ENCODE measurements at places on chromosomes 3 and 15.

GRCh38 chr3:168618827-168619470 is 523.2 kb upstream of the GOLIM4 start:
- no peak for DNase-seq

GRCh38 chr3:43023066-43023465 is 44.0 kb downstream of the GASK1A start:
- DNase-seq, result no peak

- DNase-seq, result no peak
Observed at GRCh38 chr3:152277198-152277597, 8.5 kb downstream of the MBNL1 start.

- no peak for DNase-seq
Observed at GRCh38 chr15:47937834-47938233, 183.0 kb upstream of the SLC24A5 start.

DNA sequence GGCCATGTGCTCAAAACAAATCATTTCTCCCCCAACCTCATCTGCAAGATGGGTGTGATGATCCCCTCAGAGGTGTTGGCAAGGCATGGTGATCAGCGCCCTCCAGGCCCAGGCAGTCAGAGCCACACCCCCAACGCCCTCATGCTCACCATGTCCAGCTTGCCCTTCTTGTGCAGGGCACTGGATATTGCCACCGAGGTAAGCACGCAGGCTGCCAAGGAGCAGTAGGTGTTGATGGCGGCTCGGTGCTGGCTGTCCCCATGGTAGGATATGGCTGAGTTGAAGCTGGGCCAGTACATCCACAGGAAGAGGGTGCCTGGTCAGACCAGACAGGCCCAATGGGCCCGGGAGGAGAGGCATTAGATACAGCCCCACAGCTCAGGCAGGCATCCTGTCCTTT is 17.2 kb downstream of the RHCG start:
- no peak for DNase-seq

DNA sequence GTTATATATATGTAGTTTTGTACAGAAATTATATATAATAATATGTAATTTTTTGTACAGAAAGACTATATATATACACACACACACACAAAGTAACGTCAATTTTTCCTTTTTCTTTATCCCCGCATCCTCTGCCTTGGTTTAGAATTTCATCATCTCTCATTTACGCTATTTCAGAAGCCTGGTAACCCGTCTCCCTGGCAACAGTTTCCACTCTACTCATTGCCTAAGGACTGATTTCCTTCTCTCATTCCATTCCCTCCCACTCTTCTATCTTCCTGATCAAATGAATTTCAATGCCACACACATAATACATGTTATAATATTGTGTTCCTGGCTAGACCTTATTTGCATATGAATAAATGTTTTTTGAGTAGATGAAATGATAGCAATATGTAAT is 47.8 kb upstream of the NDN start:
- no peak for DNase-seq

DNA sequence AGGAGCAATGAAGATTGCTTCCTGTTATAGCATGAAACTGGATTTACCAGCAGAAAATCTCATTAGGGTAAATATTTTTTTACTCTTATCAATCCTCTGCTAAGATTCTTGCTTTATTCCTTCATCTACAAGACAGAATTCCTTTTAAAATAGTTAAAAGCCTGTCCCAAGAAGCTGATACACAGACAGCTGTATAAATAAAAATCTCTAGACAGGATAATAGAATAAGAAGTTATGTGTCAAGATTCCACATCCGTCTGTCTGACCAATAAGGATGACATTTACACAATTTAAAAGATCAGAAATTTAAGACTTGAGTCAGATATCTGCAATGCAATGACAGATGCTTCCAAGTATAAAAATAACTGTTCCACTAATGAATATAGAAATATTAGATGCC is 57.6 kb downstream of the SSR3 start:
- DNase-seq, result no peak

DNA sequence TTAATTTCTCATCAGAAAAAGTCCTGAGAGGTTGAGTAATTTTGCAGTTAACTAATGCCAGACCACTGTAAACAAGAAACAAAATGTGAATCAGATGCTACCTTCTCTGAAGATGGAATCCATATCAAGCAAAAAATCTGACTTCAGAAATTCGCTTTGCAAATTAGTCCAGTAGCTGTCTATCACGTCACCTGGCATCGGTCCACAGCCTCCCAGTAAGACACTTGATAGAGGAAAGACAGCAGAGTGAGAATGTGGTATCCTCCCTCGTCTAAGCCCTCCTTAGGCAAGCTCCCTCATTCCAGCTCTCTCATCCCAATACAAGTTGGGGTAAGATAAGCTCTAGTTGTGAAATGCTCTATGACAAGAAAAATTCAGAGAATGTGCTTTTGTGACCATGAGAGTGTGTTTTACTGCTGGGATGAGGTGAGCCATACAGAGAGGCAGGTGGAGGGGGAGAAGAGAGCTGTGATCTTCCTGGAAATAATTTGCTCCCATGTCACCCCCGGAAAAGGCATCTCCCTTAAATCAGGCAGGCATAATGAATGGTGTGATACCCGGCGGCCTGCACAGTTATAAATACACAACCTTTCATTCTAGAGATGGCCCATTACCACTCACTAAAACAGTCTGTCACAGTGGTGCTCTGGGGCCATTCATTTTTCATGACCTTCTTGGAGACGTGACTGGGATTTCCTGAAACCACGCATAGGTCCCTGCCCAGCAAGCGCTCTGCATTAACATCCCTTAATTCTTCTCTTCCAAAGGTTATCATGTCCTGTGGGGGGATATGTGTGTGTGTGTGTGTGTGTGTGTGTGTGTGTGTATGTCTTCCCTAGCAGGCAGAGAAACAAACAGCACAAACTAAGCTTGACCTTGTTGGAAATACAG is 602.0 kb upstream of the KCNMB2 start:
- peak; percentile 41 for DNase-seq

DNA sequence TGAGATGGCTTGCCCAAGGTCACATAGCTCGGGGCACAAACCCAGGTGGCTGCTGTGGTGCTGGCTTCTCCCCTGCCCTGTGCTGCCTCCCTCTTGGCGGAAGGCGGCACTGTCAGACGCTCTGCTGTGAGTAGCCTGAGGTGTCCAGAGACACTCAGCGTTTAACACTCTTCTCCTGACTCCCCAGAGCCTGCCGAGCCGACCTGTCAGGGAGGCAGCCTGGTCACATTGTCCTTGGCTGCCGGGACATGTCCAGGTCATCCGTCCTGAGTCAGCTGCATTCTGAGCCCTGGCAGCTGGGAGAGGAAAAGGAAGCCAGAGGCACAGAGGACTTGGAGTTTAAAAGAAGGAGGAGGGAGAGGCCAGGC is 4.7 kb downstream of the LMAN1L start:
- peak; percentile 48 for DNase-seq

GRCh38 chr3:138862924-138863775 is 28.4 kb upstream of the PIK3CB start:
- DNase-seq, result peak; percentile 85

DNA sequence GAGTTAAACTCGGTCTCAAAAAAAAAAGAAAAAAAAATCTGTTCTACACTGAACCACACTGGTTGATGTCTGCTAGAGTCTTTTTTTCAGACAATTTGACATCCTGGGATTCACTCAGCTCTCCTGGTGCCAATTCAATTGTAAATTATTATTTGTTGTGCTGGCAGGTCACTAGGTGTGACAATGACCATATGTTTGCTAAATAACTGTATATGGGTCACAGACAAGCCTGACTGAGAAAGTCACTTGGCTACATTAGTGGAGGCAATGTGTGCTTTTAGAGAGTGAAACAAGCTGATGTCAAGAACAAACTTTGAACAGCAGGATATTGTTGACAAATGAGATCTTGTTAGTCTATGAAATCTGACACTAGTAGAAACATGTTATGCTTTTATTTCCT is 1379.1 kb downstream of the ZPLD1 start:
- no peak for DNase-seq

DNA sequence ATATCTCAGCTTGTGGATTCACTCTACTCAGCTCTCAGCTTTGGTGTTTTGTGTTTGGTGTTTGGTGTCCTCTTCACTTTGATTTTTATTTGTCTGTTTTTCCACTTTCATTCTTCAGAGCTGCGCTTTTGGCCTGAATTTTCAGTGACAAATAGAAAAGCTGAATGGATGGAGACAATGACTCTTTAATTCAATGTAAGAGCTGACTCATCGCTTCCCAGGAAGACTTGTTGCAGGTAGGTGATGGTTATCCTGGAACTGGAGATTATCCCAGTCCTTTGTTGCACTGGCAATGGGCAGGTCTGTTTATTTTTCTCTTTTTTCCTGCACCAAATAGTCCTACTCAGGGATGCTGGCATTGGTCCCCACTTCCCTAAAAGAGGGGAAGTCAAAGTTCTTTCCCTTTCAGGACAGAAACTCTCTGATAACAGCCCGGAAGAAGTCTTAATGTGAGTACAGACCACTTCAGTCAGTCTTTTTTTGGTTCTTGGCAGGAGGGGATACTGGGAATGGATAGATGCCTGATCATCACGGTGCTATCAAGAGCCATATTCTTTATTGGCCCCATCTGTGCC is 12.4 kb upstream of the AEN start:
- DNase-seq, result no peak

- no peak for DNase-seq
Observed at GRCh38 chr3:28019740-28020139, 221.7 kb upstream of the CMC1 start.

DNA sequence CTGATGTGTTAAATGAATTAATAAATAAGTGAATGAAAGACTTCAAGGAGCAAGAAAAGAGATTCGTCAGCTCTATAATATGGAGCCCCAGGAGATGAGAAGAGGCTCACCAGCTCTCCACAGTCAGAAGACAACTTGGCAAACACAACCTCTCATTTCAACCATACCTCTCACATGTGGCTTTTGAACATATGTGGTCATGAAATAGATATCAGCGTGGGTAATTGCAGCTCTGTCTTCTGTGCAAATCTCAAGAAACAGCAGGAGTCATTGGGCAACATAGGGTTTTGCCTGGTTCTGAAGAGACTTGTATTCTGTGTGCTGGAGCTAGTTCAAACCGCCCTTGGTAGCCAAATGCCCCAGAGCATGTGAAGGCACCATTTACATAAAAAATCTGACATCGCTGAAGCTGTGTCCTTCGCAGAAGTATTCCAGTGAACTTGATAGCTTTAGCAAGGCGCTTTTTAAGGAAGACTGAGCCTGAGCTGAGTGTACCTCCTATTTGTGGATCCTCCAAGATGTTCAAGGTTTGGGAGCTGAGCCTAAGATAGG is 8.4 kb downstream of the CX3CR1 start:
- no peak for DNase-seq

DNA sequence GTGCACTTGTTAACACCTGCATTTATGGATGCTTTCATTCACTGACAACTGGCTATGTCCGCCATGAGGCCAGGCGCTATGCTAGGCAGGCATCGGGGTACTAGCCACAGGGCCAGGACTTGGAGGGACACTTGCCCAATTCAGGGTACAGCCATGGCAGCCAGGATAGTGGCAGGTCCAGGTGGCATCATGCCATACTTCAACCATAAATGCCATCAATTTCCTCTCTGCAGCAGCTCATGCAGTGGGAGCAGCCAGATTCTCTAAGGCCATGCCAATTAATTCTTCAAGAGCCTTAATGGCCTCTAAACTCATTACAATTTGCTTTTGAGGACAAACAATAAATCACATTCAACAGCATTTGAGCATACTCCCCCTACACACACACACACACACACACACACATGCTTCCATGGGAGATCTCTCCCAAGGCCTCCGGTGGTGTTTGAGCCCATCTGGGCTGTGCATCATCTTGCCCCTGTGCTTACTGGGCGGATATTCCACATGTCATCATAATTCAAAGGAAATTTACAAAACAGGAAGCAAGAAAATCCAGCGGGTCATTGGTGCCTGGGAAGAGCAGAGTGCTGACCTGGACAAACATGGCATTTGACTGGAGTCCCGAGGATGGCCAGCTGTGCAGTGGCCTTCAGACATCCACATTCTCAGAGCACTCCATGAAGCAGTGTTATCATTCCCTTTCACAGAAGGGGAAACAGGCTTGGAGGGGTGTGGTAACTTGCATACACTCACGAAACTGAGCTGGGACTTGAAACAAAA is 109.1 kb downstream of the IQSEC1 start:
- DNase-seq, result no peak

DNA sequence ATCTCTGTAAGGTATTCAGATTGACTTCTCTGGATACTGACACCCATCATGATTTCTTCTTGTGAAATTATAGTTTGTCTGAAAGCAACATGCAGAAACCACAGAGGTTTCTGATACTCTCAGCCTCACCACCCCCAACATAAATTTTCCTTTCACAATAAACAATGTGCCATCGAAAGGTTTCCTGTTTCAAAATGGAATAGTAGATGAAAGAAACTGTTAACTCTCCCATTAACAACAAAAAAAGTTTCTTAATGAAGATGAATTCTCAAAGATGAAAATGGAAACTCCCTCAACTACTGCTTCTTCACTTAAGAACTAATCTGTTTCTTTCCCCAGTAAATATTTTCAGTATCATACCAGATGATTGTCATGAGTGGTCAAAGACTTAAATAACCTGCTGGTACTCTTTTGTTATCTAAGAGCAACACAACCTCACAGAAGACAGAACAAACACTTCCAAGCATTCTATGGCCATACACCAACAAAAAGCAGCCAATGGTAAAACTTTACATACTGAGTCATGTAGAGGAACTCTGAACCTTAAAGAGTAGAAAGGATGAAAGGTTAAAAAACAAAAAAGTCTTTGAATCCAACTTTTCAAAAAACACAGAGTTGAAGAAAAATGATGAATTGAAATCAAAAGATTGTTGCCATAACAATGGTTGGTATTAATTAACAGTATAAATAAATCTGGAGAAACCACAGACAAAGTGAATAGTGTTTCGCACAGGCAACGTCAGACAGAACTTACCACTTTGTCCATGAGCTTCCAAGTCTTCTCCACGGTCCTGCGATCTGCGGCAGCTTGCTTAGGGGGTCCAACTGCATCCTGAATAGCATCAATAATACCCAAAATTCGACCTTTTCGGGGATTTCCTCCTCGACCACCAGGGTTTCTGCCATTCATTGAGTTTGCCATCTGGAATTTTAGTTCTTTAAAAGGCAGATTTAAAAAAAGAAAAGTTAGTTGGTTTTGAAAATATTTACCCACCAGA is 1.9 kb downstream of the CBLB start:
- no peak for DNase-seq

DNA sequence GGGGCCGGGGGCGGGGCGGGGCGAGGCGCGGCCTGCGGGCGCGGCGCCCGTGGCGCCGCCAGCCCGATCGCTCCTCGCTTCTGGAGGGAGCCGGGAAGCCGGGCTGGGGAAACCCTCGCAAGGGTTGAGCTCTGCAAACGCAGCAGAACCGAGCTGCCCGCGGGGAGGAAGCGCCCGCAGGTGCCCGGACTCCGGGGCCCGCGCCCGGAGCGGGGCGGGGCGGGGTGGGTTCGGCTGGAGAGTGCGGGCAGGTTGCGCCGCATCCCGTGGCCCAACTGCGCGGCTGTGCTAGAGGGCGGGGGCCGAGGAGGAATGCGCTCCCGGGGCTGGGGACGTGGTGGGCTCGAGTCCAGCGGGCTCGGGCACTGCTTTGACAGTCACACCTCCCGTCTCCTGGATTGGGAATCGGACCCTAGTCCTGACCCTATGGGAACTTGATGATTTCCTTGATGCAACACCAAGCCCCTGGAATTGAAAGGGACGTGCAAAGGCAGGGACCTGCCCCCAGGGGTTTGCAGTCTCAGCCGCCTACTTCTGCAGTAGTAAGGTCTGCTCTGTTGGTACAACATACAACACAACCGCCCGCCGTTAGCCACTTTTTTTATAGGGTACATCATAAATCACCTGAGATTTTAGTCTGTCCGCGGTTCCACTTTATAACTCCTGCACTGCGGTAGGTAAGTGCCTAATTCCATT is 34.3 kb downstream of the ZBTB38 start:
- peak; percentile 70 for DNase-seq

GRCh38 chr3:37800022-37800551 is 61.6 kb upstream of the CTDSPL start:
- DNase-seq, result peak; percentile 19
